ENCODE measurements at places on chromosomes 7 and 10.
A peak's percentile ranks its signal among the peaks of the same experiment; 100 is the strongest.

GRCh38 chr7:42671627-42672026 is 240.2 kb downstream of the C7orf25 start:
- DNase-seq, result no peak

GRCh38 chr7:74286131-74286530 is 3.1 kb upstream of the CLIP2 start:
- no peak for DNase-seq

- DNase-seq, result no peak
Observed at GRCh38 chr7:158299607-158300006, 288.0 kb downstream of the PTPRN2 start.

DNA sequence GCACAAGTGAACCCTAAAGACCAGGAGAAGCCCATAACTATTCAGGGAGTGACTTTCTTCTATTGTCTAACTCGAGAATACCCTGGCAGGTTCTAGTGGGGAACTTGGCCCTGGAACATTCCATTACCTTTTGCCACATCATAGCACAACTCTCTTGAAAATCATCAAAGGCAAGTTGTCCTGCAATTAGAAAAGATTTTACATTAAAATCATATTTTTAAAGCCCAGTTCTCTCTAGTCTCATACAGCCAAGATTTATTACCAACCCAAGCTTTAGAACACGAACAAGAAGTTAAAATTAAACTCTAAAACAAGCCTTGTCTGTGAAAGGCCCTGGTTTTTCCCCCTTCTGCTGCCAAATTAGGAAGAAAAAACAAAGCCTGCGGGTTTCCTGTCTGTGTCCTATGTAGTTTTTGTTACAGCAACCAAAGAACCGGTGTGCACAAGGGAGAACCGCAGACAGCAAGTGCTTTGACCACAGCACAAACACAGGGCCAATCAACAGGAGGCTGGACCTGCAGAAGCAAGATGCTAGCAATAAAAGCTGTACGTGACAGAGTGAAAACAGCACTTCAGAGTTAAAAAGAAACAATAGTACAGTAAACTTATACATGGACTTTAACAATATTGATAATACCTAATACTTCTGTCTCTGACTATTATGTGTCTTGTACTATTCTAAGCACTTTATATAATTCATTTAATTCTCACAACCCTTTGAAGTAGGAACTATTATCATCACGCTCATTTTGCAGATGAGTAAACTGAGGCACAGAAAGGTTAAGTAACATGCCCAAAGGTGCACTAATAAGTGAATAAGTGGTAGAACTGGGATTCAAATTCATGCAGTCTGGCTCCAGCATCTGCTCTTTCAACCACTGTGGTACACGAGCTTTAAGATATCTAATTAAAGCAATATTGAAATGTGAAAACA is 65.8 kb downstream of the STK17A start:
- DNase-seq, result peak; percentile 51

DNA sequence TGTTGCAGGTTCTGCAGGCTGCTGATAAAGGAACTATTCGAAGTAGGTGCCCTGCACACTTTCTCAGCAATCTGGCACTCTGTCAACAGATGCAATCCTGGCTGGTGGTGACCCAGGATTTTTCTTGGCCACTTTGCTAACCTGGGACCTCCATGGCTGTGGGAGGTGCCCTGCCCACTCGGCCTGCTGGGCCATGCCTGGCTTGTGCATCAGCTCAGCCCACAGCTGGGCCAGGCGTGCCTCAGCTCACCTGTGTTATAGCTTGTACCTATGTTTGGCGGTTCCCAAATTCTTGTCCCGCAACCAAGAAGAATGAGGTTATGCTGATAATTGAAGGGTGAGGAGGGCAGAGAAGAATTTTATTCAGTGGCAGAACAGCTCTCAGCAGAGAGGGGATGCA is 141.7 kb downstream of the NPY start:
- no peak for DNase-seq

GRCh38 chr10:119246862-119247549 is 39.6 kb downstream of the GRK5 start:
- no peak for DNase-seq

DNA sequence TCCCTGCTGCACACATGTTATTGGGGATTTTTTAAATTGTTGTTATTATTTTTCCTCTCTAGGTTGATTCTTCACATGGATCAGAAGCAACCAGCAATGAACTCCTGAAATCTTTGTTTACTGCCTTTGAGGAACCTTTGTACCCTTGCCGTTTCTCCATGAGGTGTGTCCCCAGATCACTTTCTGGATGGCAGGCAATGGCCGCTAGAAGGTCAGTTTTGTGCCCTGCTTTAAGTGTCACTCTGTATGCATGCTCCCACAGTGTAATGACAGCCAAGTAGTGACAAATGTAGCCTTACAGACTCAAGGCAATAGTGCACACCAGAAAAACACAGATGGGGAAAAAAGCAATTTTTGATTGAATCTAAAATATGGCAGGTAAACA is 47.7 kb upstream of the NRP1 start:
- no peak for DNase-seq

DNA sequence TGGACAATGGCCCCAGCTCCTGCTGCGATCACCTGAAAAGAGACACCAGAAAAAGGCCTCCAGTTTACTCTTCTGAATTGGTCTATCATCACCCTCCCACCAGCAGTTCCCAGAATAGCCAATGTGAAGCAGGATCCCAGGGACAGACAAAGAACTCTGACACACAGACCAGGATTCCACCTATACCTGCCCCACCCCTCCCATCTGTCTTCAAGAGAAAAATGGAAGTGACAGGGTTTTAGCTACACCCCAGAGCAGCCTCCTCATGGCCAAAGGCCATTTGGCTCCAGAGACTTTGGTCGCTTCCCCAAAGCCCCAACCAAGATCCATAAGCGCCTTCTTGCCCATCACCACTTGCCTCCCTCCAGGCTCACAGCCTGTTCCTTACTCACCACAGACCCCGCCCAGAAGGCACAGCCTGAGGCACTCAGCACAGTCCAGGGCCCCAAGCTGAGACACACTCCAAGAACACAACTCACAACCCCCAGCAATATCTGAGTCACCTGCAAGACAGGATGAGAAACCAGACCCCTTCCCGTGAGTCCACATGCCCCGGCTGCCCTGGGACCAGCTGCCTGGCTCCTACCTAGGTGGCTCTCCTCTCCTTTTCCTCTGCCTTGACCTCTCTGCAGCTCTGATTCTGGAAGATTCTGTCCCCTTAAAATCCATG is 6.5 kb downstream of the TMEM176B start:
- no peak for DNase-seq

GRCh38 chr10:79221110-79222051 is 125.9 kb upstream of the PPIF start:
- no peak for DNase-seq

DNA sequence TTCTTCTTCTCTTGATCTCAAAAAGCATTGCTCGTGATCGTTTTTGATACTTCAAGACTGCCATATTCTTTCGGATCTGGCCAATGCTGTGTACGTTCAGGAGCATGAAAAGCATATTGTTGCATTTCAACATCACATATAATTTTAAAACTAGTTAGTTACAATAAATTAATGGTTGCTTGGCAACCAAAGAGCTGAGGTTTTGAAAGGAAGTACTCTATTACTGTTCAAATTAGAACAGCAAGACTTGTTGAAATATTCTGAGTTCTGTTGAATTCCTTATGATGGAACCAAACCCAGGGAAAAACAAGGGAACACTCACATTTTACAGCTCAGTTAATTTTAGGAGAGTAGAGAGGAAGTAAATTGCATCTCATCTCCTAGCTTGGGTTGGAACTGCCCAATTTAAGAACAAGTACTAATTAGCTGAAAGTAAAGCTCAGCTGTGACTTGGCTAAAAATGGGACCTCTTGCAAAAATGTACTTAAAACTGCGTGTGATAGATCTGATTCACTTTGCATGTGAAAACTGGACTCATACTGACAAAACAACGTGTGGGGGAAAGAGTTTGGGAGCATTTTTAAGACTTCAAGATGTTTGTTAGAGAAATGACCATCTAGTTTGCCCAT is 21.2 kb downstream of the OR9A2 start:
- DNase-seq, result no peak

DNA sequence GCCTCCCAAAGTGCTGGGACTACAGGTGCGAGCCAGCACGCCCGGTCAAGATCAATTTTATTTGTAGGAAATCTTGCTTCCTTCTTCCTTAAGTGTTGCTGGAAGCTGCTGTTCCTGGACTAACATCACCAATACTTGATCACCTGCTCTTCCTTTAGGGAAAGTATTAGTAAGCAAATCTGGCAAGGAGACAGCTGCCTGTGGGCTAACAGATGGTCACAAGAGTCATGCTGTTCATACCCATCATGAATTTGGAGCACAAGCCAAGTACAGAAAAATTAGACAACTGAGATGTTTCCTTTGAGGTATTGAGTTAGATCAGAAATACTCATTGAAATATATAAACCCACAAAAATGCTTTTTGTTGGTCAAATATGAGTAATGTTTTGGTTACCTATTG is 27.9 kb downstream of the BAIAP2L1 start:
- no peak for DNase-seq

- DNase-seq, result no peak
Observed at GRCh38 chr10:5596611-5597341, 69.6 kb downstream of the ASB13 start.

- no peak for DNase-seq
Observed at GRCh38 chr10:34001831-34002230, 667.4 kb upstream of the NRP1 start.

GRCh38 chr7:1355568-1356340 is 103.5 kb downstream of the MICALL2 start:
- no peak for DNase-seq

GRCh38 chr10:92290076-92290836 is 622 bp downstream of the CPEB3 start:
- DNase-seq, result peak; percentile 5

- no peak for DNase-seq
Observed at GRCh38 chr10:86684331-86685097, 16.2 kb downstream of the LDB3 start.

DNA sequence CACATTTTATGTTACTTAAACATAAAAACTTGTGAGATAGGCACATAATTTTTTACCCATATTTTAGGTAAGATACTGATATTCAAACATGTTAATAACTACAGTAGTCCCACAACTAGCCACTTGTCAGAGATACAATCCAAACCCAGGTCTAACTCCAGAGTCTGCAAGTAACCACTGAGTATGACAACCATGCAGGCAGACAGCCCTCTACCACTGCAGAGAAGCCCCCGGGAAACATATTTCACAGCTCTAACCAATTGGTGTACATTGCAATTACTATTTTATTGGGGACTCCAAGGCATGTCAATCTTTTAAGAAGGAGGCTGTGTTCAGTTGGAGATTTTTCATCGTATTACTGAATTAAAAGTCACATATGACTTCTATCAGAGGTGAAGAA is 107.2 kb upstream of the FAM133B start:
- no peak for DNase-seq

DNA sequence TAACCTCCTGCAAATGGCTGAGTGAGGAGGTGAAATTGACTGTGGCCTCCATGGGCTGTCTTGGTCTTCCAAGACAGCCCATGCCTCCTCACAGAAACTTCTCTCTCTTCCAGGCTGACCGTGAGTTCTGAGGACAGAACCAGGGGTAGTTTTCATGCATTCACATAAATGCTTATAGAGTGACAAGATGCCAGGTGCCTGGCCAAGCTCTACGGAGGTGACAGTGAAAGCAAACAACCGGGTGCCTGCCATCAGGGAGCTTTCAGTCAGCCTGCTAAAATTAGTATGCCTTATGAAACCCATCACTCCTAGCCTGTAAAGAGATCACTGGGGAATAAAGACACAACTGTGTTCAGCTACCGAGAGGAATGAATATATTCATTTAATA is 919 bp upstream of the RHOBTB1 start:
- no peak for DNase-seq

GRCh38 chr10:49367600-49367999 is 28.3 kb downstream of the DRGX start:
- DNase-seq, result no peak

DNA sequence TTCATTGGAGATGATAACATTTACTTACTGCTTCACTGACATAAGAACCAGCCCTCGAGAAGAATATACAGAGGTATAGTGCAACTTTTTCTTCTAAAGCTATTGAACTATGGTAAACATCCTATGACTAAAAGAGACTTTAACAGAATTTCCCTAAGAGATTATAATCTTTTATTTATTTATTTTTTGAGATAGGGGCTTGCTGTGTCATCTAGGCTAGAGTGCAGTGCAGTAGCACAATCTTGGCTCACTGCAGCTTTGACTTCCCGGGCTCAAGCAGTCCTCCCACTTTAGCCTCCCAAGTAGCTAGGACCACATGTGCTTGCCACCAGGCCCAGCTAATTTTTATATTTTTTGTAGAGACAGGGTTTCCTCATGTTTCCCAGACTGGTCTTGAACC is 258.5 kb upstream of the FERD3L start:
- DNase-seq, result no peak

GRCh38 chr7:29193316-29194205 is 1.0 kb upstream of the CHN2 start:
- DNase-seq, result no peak

- DNase-seq, result no peak
Observed at GRCh38 chr10:62895063-62895462, 78.9 kb upstream of the EGR2 start.

- no peak for DNase-seq
Observed at GRCh38 chr7:15128716-15129115, 226.2 kb upstream of the DGKB start.

Data from activated gamma-delta T cell treated with anti-CD3 and anti-CD28 coated beads, Interleukin-2, amount 50 U/mL, for 16 hours (primary cell).